ENCODE measurements at places on chromosomes 1 and 21. TPM values are rescaled to one million over a fixed set of nuclear protein-coding genes. Genes with fewer than 3 reads are reported as not detected.

Gene TTF2
- 79.4 TPM for total RNA-seq

Gene HSD11B1
- not detected for total RNA-seq

Gene FBLIM1
- not detected for total RNA-seq

Gene CDK11B
- 40.8 TPM for total RNA-seq

Gene USP16
- 39.5 TPM for total RNA-seq

Gene PRAMEF25
- total RNA-seq = not detected

Gene ERRFI1
- total RNA-seq = 0.94 TPM

Gene UTS2
- total RNA-seq = 1.6 TPM

- no peak for DNase-seq
Observed at GRCh38 chr1:113976609-113977278, 2.5 kb upstream of the OLFML3 start.

DNA sequence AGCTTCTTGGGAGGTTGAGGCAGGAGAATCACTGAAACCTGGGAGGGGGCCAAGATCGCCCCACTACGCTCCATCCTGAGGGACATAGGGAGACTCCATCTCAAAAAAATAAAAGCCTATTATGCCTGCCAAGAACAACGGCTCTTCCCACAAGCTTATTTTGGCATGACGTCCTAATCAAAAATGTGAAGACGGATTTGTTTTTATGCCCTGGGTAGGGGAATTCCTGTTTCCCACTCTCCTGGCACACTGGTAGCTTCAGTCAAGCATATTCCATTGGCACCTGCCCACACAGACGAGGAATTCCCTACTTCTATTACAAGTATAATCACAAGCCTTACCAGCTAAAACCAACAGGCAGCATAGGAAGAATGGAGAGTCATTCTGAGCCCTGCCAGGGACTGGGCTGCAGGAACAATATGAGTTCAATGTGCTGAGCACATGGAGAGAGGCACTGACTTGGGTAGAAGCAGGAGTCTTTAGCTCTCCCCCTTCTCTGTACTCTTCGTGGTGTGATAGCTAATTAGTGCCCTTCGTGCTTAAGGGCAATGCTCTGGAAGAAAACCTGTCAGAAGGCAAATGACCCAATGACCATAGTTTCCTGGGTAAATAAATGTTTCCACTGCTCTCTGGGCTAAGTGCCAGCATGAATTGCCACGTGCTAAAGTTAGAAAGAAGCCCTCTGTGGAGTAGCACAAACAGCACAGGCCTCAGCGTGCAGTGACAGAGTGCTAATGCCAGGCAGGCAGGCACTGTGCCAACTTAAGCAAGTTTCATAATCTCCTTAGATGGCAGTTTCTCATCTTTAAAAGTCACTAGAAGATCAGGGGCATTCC lies 16.8 kb downstream of the TNFSF4 start:
- DNase-seq = no peak

GRCh38 chr21:16563795-16564194 lies 834.0 kb downstream of the USP25 start:
- DNase-seq = no peak

- no peak for DNase-seq
Observed at GRCh38 chr1:109258481-109259466, 9.4 kb downstream of the CELSR2 start.

- no peak for DNase-seq
Observed at GRCh38 chr1:98668733-98669132, 7.2 kb downstream of the SNX7 start.

GRCh38 chr1:20404466-20404865 lies 81.5 kb downstream of the CAMK2N1 start:
- DNase-seq = no peak

GRCh38 chr1:212975111-212975918 lies 25.0 kb downstream of the VASH2 start:
- no peak for DNase-seq

DNA sequence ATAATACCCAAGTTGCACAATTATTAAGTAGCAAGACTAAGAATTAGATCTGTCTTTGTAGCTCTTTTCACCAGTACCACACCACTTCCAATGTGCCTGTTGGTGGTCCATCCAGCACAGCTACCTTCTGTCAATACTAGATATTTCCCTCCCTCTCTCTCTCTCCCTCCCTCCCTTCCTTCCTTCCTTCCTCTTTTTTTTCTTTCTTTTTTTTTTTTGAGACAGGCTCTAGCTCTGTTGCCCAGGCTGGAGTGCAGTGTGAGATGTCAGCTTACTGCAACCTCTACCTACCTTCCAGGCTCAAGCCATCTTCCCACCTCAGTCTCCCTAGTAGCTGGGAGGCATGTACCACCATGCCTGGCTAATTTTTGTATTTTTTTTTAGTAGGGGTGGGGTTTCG lies 21.1 kb downstream of the KPNA6 start:
- no peak for DNase-seq

- no peak for DNase-seq
Observed at GRCh38 chr1:21930080-21930571, 7.0 kb downstream of the HSPG2 start.

- peak; percentile 65 for DNase-seq
Observed at GRCh38 chr1:224851210-224851847, 78.1 kb upstream of the DNAH14 start.

DNA sequence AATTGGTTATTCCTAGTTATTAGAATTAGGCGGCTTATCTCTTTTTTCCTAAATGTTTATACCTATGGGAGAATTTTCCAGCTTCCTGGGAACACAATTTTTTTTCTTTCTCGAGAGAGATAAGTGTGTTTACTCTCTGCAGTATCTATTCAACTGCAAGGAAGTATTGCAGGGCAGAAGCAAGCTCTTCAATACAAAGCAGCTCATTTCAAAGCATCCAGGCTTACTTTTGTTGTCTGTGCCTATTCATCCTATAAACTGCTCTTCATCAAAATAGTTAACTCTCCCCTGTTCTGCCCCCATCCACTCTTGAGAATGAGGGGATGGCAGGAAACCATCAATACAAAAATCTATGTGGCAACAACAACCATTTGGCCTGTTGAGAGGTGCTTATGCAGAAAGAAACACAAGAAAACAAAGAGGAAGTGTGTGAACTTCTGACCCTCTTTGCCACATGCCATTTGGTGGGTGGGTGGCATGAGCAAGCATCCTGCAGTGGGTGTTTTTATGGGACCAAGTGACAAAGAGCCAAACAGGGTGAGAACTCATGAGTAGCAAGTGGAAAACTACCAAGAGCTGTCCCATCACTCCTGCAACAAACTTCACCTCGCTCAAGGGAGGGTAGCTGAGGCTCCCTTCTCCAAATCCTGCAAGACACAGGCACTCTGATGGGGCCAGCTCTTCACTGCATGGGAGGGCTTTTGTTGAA lies 50.6 kb upstream of the MRPS6 start:
- no peak for DNase-seq

- no peak for DNase-seq
Observed at GRCh38 chr1:117097443-117097842, 24.1 kb downstream of the TRIM45 start.

GRCh38 chr1:109622895-109623294 lies 3.3 kb downstream of the AMPD2 start:
- DNase-seq = no peak

GRCh38 chr1:88350648-88351047 lies 333.4 kb upstream of the PKN2 start:
- DNase-seq = no peak

GRCh38 chr1:6206520-6206855 lies 569 bp downstream of the RNF207 start:
- DNase-seq = no peak

DNA sequence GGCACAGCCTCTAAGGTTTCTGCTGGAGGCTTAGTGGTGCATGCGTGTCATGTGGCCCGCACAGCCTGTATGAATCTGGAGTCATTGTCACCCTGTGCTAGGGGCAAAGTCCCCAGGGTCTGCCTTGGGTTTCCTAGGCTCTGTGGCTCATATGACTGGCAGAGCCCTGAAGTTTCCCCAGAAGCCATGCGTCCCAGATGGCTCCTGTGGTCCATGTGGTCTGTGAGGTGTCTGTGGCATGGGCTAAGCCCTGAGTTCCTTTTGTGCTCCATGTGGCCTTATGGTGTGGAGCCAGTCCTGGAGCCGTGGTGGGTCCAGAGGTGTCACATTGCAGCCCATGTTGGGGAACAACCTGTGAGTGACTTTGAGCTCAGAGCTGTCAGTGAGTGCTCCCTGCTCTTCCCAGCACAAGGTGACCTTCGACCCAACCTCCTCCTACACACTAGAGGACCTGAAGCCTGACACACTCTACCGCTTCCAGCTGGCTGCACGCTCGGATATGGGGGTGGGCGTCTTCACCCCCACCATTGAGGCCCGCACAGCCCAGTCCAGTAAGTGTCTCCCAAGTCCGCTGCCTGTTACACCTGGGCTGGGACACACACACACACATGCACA lies 57.8 kb upstream of the KDM4A start:
- no peak for DNase-seq

- DNase-seq = no peak
Observed at GRCh38 chr1:19121192-19121591, 88.9 kb downstream of the UBR4 start.

- no peak for DNase-seq
Observed at GRCh38 chr1:182169203-182169602, 107.7 kb upstream of the ZNF648 start.

GRCh38 chr1:209651138-209651587 lies 1.1 kb downstream of the LAMB3 start:
- peak; percentile 55 for DNase-seq

DNA sequence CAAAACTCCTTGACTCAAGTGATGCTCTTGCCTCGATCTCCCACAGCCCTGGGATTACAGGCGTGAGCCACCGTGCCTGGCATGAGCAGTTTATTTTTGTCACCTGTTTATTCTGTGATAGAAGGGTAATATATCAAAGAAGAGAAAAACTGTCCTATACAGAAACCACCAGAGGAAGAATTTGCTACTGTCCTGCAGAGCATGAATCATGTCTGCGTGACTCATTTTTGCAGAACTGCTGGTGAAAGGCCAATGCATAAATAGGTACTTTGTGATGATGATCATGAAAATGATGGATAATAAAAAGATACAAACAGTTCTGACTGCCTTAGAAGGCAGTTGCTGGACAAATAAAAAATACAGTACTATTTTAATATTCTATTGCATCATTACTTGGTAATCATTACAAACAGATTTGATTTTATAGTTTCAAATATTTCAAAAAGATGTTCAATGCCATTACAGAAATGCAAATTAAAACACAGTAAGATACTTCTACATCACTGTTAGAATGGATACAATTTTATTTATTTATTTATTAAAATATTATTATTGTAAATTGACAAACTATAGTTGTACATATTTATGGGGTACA lies 26.5 kb downstream of the RIPPLY3 start:
- no peak for DNase-seq

GRCh38 chr1:222777463-222777862 lies 37.4 kb upstream of the DISP1 start:
- DNase-seq = no peak

DNA sequence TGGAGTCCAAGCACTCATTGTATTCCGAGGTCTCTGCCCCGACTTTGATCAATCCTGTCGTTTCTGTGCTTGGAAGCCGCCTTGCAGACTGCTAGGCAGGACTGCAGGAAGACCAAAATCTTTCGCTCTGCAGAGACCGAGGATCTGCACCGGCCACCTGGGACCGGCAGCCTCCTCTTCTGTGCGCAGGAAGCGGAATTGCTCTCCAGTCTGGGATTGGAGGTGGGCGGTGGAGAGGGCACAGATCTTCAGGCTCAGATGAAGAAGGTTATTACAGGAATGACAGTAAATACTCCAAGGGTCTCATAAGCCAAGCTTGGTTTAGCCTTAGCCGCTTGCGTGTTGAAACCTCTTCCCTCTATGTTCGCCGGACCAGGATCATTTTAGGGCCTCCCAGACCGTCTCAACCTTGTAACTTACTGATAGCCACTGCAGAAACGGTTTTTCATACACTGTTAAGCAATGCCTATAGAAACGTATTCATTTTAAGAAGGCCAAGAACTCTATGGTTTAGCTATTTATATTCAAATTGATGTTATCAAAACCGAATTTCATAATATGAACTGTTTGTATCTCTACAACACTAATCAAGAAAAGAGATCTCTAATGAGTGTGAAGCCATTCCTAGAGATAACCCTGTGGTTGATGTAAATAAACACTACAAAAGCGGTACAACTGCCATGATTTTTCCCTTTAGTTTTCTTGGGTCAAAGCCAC lies 1.1 kb downstream of the MIA3 start:
- DNase-seq = peak; percentile 43

- no peak for DNase-seq
Observed at GRCh38 chr1:78475888-78476610, 14.7 kb upstream of the PTGFR start.

- no peak for DNase-seq
Observed at GRCh38 chr1:47818682-47819573, 178.3 kb downstream of the TRABD2B start.

GRCh38 chr1:218374401-218375353 lies 29.5 kb downstream of the TGFB2 start:
- DNase-seq = no peak

DNA sequence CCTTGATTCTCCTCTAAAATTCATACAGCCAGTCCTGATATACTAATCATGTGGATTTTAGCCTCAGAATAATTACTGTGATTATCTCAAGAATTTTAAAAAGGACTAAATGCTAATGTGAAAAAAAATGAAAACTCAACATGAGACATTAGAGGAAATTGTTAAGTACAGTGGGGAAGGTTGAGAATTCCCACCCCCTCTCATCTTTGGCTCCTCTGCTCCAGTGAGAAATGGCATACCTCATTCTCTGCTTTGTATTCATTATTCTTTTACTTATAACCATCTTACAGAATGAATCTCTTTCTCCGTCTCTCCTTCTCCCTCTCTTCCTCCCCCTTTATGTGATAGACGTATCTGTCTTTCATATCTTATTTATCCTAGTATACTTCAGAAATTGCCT lies 70.9 kb downstream of the DIRAS3 start:
- no peak for DNase-seq

- DNase-seq = no peak
Observed at GRCh38 chr1:104706631-104707147, 957.0 kb downstream of the AMY1C start.

GRCh38 chr1:88191917-88192316 lies 492.2 kb upstream of the PKN2 start:
- DNase-seq = no peak

GRCh38 chr1:238779716-238780115 lies 606.7 kb upstream of the CHRM3 start:
- DNase-seq = no peak

GRCh38 chr1:67978890-67979516 lies 71.4 kb downstream of the DIRAS3 start:
- no peak for DNase-seq
